ENCODE measurements at places on chromosomes 3 and 15. TPM values are rescaled to one million over a fixed set of nuclear protein-coding genes. Genes with fewer than 3 reads are reported as not detected.

GRCh38 chr3:144058713-144059112, 87.1 kb downstream of the DIPK2A start:
- DNase-seq, result no peak

Gene GPR62
- not detected for total RNA-seq

Gene CLDN18
- not detected for total RNA-seq

DNA sequence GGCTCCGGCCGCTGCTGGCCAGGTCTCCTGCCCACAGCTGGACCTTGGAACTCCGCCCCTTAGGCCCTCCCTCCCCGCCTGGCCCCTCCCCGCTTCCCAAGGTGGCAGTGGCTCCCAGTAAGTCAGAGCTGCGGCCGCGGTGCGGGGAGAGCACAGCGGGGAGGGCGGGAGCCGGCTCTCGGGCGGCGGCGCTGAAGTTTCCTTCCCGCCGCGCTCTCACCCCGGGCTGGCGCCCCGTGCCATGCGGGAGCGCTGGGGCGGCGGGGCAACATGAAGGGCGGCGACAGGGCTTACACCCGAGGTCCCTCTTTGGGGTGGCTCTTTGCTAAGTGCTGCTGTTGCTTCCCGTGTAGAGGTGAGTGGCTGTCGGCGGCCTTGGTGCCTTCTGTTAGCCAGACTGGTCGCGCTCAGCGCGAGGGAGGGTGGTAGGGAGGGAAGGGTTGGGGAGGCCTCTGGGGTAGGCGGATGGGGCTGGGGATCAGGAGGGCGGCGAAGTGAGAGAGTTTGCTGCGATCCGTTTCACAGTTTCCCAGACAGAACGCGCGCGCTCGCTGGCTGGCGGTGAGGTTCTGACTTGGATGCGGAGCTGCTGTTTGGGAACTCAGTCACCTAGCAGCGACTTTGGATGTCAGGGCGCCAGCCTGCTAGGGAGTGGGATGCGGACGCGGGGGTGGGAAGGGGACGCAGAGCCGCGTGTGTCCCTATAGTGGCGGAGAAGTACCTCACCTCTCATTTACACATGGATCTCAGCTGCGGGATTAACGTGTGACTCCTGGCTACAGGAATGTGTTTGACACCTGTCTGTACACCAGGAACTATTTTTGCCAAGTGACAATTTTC, 145.5 kb upstream of the UMPS start:
- peak; percentile 22 for DNase-seq

Gene ROBO2
- total RNA-seq, result 14.5 TPM

- DNase-seq, result no peak
These were observed 37.8 kb upstream of the MUC4 start for GRCh38 chr3:195849322-195850074.

DNA sequence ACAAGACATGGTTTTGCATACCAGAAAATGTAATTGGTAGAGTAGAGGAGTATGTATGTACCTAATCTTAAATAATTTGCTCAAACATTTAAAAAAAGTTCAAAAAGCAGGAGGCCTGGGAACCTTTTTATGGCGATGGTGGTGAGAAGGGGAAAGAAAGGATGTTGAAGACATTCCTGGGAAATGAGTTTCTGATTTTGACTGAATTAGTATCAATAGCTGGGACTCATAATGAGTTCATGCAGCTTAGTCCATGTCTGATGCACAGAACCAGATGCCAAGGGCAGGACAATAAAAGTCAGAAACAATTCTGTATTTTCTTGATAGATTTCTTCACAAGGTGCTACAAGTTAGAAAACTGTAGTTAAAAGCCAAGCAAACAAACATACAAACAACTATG, 395.3 kb downstream of the GAP43 start:
- peak; percentile 45 for DNase-seq

GRCh38 chr3:23767546-23767945, 38.2 kb upstream of the UBE2E1 start:
- DNase-seq, result no peak

Gene SIAH2
- total RNA-seq, result 26.1 TPM

DNA sequence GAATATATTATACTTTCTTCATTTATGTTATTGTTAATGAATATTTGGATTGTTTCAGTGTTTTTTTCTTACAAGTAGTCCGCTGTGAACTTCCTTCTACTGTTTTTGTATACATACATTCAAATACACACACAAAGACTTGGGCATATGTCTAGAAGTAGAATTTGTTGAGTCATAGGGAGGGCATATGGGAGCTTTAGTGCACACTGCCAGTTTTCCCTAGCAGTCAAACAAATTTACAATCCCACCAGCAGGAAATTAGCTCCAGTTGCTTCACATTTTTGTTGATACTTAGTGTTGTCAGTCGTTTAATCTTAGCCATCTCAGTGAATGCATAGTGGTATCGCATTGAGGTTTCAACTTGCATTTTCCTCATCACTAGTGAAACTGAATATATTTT, 492.3 kb downstream of the DIPK2A start:
- no peak for DNase-seq

GRCh38 chr3:136294176-136294575, 44.0 kb downstream of the PCCB start:
- DNase-seq, result no peak

DNA sequence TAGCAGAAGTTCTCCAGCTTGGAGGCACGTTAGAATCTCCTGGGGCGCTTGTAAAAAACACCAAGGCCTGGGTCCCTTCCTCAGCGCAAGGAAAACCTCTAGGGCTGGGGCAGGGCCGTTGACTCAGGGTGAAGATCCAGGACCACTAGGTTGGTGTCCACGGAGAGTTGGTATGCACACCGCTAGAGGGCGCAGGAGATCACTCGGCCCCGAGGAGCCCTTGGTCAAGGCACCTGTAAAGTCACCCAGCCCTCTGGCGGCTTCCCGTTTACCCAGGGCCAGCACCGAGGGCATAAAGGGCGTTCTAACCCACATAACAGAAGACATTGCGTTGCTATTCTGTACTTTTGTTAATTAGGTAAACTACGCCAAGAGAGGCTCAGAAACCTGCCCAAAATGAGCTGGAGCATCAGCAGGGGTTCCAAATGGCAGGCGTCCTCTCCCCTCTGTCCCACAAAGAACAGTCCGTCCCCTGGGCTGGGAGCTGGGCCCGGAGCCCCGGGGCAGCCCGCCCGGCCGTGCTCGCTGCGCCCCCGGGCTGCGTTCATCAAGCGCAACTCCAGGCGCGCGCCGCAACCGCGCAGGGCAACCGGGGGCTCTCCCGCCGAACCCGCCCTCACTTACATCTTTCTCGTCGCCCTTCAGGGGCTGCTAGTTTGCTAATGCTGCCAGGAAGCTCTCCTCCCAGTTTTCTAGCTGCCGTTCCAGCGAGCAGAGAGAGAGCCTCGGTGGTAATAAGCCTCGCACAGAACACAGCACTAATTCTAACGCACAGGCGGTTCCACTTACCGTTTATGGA, 332.1 kb downstream of the ARRDC4 start:
- DNase-seq, result no peak

GRCh38 chr15:41501931-41502794, 8.5 kb downstream of the ITPKA start:
- no peak for DNase-seq

DNA sequence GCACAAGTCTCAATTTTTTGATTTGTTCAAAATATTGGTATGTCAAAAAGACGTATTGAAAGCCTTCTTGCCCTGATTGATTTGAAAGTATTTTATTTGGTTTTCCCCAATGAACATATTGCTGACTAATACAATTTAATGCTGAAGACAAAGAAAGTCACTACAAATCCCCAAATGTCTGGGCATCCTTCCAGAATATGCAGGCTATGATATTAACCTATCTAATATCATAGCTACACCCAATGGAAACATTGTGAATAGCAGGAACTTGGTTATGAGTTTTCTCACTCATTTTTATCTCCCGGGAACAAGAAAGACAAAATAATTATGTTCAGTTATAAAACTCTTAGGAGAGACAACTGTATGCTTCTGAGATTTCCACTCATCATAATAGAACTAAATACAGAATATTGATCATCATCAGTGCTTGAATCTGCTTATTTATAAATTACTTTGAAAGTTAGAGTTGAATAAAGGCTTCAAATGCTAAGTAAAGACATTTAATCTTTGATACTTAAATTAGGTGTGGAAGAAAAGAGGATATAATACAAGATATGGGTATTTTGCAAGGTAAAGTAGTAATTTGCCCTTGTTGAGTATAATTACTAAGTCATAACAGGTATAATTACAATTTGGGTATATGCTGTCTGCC, 483.9 kb downstream of the RBMS3 start:
- peak; percentile 89 for DNase-seq

Gene INKA1
- total RNA-seq, result 2.3 TPM

DNA sequence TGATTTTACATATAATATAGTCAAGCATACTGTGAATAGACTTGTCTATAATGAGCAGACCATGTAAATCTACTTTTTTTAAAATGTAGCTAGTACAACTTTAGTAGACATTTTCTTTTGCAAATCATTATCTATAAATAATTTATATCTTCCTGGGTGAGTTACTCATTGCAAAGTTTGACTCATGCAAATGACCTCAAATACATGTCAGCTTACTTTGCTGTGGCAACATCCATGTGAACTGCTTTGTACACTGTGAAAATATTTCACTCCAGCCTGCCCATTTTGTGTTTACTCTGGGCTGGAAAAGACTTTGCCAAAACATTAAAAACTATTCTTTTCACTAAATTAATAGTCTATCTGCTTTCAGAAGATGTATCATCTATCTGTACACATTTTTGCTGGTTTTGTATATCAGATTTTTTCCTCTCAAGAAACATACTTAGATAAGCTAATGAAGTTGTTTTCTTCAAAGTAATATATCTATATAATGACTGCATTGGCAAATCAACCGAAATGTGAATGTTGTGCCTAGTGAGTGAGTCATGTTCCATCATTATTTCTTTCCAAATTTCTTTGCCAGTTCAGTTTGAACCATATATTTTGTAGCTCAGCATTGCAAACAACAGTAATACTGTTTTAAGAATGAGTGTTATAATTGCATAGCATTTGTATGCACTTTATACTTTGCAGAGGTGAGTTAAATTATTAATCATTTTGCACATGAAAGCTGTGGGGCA, 26.5 kb downstream of the IGSF10 start:
- DNase-seq, result peak; percentile 94

GRCh38 chr15:66153549-66154415, 99.8 kb downstream of the MEGF11 start:
- DNase-seq, result no peak

DNA sequence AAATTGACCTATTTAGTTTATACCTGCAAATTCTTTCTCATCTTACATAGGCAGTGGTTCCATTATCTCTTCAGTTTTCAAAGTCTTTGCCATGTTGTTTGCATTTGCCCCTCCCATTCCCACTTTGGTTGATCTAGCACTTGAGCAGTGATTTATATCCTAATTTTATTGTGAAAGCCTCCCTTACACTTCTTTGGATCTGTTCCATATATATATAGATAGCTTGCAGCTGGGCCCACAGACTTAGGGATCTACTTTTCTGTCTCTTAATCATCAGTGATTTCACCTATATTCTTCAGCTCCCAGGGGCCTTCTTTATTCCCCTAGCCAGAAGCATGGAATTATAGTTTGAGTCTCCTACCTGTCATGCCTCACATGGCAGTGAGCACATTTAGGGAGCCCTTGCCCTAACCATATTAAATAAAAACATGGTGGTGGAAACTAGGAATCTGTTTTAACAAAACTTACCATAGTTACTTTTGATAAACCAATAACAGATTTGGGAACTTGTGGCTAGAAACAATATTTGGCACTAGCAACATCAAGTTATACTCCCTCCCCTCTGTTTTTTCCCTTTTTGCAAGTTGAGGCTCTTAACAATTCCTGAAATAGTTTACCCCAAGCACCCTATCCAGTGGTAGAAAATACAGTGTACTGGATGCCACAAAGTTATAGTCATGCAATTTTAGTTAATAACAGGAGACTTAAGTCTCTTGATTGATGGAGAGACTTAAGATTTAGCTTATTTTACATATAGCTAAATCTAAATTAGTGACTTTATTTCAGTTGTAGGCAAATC, 41.7 kb downstream of the ARIH1 start:
- peak; percentile 20 for DNase-seq

Gene MITF
- total RNA-seq, result 13.3 TPM

Gene GUCA1C
- total RNA-seq, result not detected

GRCh38 chr15:69780981-69781380, 316.7 kb downstream of the TLE3 start:
- DNase-seq, result no peak

Gene MAGI1
- 26.4 TPM for total RNA-seq

DNA sequence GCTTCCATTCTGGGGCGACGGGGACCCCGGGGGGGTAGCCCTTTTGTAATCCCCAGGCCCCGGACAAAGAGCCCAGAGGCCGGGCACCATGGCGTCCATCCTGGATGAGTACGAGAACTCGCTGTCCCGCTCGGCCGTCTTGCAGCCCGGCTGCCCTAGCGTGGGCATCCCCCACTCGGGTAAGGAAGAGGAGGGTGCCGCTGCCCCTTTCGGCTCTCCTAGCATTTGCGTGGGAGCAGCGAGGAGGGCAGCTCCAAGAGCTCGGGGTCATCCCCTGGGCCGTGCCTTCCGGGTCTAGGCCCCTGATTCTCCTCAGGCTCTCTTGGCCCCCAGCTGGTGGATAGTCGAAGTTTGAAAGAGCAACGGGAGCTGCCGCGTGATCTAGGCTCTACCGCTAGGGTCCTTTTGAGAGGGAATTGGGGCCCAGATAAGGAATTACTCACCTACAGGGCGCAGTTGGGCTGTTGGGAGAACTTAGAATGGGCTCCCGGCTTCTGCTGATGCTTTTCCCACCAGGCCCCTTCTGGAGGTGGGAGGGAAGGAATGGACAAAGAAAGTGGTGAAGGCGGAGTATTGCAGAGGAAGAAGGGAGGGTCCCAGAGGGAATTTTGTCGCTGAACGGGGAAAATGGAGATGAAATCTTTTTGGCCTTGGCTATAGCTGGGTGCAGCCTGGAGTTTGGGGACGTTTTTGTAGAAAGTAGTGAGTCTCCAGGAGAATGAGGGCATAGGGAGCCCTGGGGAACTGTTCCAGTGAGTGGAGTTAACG, 615 bp downstream of the VPS18 start:
- DNase-seq, result peak; percentile 82

Gene AHSG
- total RNA-seq, result not detected

- no peak for DNase-seq
These were observed 18.4 kb downstream of the UMPS start for GRCh38 chr3:124748560-124749198.

- DNase-seq, result peak; percentile 8
These were observed 1077.4 kb downstream of the EPHA3 start for GRCh38 chr3:90184861-90185260.

DNA sequence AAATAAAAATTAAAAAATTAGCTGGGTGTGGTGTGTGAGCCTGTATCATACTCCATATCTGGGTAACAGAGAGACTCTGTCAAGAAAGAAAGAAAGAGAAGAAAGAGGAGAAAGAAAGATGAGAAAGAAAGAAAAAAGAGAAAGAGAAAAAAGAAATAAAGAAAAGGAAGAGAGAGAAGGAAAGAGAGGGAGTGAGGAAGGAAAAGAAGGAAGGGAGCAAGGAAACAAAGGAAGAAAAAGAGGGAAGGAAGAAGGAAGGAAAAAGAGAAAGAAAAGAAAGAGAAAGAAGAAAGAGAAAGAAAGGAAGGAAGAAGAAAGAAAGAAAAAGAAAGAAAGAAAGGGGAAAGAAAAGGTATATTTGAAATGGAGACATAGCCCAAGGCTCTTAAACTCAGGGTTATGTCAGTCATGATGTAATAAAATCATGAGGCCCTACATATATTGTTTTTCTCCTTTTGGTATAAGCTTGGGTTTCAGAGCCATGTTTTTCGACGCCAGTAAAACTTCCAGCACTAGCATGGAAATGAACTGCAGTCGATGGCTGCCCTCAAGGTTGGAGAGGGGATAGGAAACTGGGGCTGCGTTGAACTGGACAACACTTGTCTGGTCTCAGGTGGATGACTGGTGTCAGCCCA, 38.0 kb upstream of the RFTN1 start:
- DNase-seq, result no peak
